ENCODE measurements at places on chromosomes 6 and 20. TPM values are rescaled to one million over a fixed set of nuclear protein-coding genes. Genes with fewer than 3 reads are reported as not detected.

DNA sequence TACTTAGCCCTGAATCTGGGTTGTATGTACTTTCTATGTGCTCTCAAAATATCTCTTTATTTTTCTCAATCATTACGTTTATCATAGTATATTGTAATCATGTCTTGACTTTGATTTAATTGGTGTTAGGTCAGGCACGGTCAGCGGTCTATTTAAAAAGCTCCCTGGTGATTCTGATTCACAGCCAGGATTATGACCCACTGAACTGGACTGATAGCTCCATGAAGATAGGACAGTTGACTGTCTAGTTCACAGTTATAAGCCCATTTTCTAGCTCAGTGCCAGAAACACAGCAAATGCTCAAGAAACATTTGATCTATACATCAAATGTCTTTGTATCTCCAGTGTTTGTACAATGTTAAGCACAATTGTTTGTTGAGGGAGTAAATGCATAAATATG is 111.5 kb upstream of the CCN2 start:
- no peak for DNase-seq

- no peak for DNase-seq
These were observed 99.7 kb upstream of the PLCB4 start for GRCh38 chr20:8969146-8969583.

- DNase-seq = no peak
These were observed 65.5 kb downstream of the ANKRD60 start for GRCh38 chr20:58162986-58163385.

- DNase-seq = no peak
These were observed 90.1 kb downstream of the CRYBG1 start for GRCh38 chr6:106450653-106451052.

Gene ANKRD66
- not detected for total RNA-seq

Gene SESN1
- total RNA-seq = 45.3 TPM

Gene CTAGE9
- not detected for total RNA-seq

DNA sequence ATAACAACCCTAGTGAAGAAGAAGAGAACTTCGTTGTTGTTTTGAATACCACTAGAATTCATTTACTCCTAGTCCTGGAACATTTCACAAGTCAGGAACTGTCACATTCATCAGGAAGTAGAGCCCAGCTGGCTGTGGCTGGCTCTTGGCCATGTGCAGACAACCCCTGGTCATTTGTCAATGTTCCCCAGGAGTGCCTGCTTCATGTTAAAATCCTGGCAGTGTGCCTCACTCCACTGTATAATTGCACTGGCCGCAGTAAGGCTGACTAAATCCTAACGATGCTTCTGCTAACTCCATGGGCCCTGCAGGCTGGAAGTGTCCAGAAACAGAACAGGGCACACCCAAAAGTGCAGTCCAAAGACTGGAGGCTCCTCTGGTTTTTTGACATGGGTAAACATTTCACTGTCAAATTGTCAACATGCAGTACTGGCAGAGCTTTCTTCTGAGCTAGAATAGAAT is 41.5 kb upstream of the ADGRF1 start:
- peak; percentile 89 for DNase-seq

DNA sequence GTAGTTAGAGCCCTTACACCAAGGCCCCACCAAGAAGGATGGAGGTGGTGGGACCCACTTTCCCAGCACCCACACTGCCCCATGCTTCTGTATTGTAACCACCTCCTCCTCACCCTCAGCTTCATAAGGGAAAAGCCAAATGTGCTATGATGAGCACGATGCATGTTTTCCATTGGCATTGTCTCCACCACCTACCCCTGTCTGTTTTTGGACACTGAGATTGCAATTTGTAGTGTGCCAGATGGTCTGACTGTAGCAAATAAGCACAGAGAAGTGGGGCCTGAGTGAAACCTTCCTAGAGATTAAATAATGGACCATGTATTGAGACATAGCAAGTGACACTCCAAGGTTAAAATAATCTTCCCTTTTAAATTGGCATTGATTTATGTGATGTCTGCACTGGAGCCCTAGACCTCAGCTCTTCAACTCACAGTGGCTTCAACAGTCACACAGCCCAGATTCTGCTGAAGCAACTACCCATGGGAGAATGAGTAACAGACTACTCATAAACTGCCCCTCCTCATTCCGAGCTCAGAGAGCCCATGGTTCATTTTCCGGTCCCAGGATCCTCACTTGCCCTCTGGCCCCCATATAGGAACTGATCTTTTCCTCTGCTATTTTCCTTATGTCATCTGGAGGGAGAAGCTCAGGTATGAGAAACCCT is 177.9 kb downstream of the COL9A1 start:
- DNase-seq = no peak

Gene TNNC2
- total RNA-seq = not detected

GRCh38 chr6:23418095-23418494 is 707.9 kb upstream of the NRSN1 start:
- no peak for DNase-seq

GRCh38 chr6:5540370-5540769 is 279.1 kb downstream of the FARS2 start:
- no peak for DNase-seq

DNA sequence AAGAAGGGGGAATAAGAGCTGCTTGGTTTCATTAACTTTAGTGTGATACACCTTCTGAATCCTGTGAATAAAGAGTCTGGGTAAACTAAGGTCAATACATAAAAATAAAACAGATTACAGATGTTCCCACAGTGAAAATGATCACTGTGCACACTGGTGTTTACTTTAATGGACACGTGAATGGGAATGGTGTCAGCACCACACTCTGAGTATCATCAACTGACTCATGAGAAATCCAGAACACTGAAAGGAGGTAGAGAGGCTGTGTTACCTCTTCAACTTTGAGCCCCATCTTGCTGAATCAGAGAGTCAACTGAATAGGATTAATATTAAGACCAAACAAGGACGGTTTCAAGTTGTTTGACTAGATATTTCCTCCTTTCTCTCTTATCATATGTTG is 75.0 kb downstream of the ELOVL4 start:
- DNase-seq = no peak

DNA sequence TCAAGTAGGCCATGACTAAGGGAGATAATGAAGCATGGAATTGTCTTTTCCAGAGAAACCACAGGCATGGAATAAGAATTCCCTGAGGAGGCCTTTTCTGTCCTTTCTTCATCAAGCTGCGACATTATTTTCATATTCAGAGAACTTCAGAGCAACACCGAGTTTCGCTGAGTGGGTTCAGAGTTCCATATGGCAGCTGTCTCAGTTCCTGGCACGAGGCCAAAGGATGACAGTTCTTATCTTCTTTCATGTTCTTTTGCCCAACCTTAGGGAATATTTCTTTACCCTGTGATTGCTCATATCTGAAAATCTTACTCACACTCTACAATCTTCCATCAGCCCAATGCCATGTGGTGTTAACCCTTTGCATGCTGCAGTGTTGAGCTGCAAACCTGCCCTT is 135.3 kb upstream of the BMP2 start:
- DNase-seq = no peak

GRCh38 chr20:33148040-33148439 is 19.9 kb upstream of the BPIFA2 start:
- no peak for DNase-seq

Measured in aorta (tissue), 5 donors.